Thyroid gland (tissue), 4 donors: ENCODE measurements at places on chromosomes 16 and 17.
A peak's percentile ranks its signal among the peaks of the same experiment; 100 is the strongest.

DNA sequence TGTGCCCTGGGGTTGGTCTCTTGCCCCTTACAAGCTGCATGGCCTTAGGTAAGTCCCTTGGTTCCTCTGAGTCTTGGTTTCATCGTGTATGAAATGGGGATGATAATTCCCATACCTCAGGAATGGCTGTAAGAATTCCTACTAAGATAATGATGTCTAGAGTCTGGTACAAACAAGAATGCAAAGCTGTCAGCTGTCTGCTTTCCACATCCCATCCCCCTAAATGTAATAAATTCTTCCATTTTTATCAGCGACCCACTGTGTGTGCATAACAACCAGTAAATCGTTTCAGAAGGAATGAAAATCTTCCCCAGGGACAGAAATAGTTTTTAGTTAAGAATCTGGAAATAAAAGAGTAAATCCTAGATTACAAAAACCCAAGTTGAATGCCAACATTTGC, 95.4 kb downstream of the CPPED1 start:
- no peak for DNase-seq

DNA sequence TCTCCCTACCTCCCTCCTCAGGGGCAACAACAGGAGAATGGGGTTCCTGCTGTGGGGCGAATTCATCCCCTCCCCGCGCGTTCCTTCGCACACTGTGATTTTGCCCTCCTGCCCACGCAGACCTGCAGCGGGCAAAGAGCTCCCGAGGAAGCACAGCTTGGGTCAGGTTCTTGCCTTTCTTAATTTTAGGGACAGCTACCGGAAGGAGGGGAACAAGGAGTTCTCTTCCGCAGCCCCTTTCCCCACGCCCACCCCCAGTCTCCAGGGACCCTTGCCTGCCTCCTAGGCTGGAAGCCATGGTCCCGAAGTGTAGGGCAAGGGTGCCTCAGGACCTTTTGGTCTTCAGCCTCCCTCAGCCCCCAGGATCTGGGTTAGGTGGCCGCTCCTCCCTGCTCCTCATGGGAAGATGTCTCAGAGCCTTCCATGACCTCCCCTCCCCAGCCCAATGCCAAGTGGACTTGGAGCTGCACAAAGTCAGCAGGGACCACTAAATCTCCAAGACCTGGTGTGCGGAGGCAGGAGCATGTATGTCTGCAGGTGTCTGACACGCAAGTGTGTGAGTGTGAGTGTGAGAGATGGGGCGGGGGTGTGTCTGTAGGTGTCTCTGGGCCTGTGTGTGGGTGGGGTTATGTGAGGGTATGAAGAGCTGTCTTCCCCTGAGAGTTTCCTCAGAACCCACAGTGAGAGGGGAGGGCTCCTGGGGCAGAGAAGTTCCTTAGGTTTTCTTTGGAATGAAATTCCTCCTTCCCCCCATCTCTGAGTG, 5.9 kb upstream of the LASP1NB start:
- DNase-seq, result no peak

DNA sequence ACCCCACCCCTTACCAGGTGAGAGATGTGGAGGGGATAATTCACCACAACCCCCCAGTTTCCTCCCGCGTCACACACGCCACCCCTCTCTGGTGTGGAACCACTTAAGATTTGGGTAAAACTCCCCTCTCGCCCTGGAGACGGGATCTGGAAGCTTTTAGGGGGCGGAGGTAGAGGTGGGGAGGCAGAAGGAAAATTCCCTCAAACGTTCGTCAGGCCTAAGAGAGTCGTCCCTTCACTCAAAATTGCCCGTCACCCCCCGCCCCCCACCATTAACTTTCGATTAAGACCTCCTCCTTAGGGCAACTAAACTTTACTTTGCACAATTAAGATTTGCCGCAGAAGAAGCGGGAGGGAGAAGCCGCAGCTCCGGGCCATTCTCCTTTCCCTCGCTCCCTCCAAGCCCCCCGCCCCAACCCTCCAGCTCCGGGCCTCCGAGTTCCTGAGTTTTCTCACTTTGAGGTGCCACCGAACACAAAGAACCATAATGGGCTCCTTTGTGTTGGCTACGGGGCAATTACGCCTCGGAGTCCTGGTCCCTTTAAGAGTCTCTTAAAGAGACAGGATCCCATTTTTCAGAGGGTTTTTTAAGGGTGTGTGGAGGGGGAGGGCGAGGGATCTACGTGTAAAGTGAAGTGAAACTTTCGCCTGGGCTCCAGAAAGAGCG, 985 bp upstream of the FZD2 start:
- peak; percentile 35 for DNase-seq

DNA sequence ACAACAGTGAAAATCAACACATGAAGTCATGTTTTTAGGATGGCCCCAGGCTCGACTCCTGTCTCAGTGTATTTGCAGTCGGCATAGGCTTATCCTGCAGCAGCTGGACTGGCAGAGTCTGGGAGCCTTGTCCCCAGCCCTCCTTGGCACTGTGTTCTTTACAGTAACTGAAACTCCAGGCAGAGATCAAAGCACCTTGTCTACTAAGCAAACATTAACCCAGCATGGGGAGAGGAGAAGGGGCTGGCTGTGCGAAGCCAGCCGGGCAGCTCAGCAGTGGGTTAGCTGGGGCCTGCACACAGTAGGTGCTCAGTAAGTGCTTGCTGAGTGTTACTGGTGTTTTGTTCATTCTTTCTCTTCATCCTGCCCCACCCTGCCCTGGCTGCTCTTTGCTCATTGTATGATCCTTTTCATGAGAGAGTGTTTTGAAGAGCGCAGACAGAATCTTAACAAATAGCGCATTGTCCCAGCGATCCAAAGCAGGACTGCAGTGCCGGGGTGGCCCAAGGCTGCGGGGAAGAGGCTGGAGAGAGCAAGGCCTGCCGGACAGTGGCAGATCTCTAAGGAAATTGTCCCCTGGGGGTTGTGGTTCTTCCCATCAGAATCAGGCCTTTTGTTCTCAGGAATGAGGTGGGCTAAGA, 23.5 kb upstream of the ITGB4 start:
- no peak for DNase-seq

- DNase-seq, result no peak
These were observed 58.3 kb downstream of the NKD1 start for GRCh38 chr16:50606431-50607050.

DNA sequence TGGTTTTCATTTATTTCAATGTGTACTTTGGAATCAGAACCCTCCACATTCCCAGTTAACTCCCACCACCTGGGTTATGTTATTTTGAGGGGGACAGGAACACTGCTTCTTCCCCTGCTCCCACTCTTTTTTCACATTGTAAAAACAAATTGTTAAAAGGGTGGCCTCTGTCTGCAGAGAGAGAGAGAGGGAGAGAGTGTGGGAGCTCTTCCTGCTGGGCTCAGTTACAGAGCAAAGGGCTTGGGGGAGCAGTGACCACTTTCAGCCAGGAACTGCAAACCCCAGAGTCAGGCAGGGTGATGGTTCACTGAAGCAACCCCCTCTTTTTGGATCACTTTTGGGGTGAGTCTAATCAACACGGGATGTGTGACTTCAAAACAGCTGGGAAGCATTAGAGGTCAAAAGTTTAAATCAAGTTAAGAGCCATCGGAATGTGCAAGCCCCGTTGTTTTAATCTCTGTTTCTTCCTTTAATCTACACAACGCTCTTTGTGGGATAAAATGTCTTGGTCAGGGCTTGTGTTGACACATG, 577.0 kb upstream of the CDH11 start:
- no peak for DNase-seq

DNA sequence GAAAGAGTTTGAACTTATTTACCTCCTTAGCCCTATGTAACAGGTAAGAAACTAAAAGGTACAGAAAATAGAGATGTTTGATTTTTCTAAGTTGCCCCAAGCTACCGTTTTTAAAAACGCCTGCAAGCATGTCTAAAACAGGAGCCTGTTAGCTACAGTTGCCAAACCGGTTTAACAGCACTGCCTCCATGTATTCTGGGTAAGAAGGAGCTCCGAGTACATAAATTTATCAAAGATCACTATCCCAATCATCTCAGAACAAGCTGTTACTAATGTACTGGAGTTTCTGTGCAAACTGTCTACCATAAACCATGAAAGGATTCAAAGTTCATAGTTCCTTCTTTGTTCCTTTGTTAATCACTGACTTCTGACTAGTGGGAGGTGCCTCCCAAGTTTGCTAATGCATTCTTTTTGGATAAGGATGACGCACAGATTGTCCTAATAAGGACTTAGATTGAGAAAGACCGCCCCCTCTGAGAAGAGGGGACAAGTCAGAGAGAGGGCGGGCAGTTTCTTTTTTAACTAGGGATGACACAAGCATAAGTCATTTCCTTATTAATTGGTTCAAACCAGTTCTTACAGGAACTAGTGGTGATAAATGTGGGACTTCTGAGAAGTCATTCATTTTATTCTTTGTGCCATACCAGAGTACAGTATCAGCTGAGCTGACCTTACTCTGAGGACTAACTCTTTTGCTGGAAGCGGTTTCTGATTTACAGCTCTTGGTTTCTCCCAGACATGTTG, 55.3 kb downstream of the TUBD1 start:
- DNase-seq, result peak; percentile 89
